Thoracic aorta endothelial cell (primary cell): ENCODE measurements at places on chromosomes 4 and X. TPM values are rescaled to one million over a fixed set of nuclear protein-coding genes. Genes with fewer than 3 reads are reported as not detected.

The RBM41 gene
- total RNA-seq, result 21.0 and 24.1 TPM in 2 replicates

The LONRF3 gene
- total RNA-seq, result 16.7 and 18.8 TPM in 2 replicates

The IL2RG gene
- total RNA-seq, result not detected in 2 replicates

The IBSP gene
- total RNA-seq, result not detected in 2 replicates

The SLC49A3 gene
- total RNA-seq, result 1.1 and 2.4 TPM in 2 replicates

The UGT8 gene
- total RNA-seq, result not detected in 2 replicates

The CPE gene
- 2.1 and 8.7 TPM in 2 replicates for total RNA-seq

The TMPRSS11A gene
- total RNA-seq, result not detected in 2 replicates

The PWWP3B gene
- 1.1 and 1.3 TPM in 2 replicates for total RNA-seq

The ACSL4 gene
- total RNA-seq, result 176 and 206 TPM in 2 replicates

The CXCL3 gene
- 0.93 and 1.6 TPM in 2 replicates for total RNA-seq

The CENPVL1 gene
- total RNA-seq, result not detected in 2 replicates

The ANXA5 gene
- 689 and 725 TPM in 2 replicates for total RNA-seq

The CDKN2AIP gene
- total RNA-seq, result 15.6 and 18.6 TPM in 2 replicates

The HTT gene
- 52.3 and 63.7 TPM in 2 replicates for total RNA-seq

The GPR119 gene
- not detected in 2 replicates for total RNA-seq

The FAT1 gene
- 2.0 and 2.5 TPM in 2 replicates for total RNA-seq

The GDPD2 gene
- total RNA-seq, result not detected in 2 replicates

The PAGE5 gene
- total RNA-seq, result not detected in 2 replicates

The ARHGAP4 gene
- 10.5 and 35.1 TPM in 2 replicates for total RNA-seq

The DDX53 gene
- total RNA-seq, result not detected in 2 replicates

The CD99L2 gene
- total RNA-seq, result 33.8 and 36.0 TPM in 2 replicates

The SPANXN3 gene
- not detected in 2 replicates for total RNA-seq

The NXF2B gene
- not detected in 2 replicates for total RNA-seq

The PDZD4 gene
- total RNA-seq, result under 0.01 and 0.14 TPM in 2 replicates

The ENPEP gene
- not detected in 2 replicates for total RNA-seq

The IRS4 gene
- under 0.01 TPM in 1 of 2 replicates, not detected in the other for total RNA-seq

The FOXR2 gene
- total RNA-seq, result not detected in 2 replicates

The SYAP1 gene
- total RNA-seq, result 31.6 and 43.2 TPM in 2 replicates

The MAPK10 gene
- total RNA-seq, result 0.27 and 0.36 TPM in 2 replicates

The TLR6 gene
- 5.3 and 6.0 TPM in 2 replicates for total RNA-seq

The PRRG3 gene
- total RNA-seq, result not detected in 2 replicates

The TEX11 gene
- not detected in 2 replicates for total RNA-seq

The HTR2C gene
- total RNA-seq, result not detected in 2 replicates

The SPACA5 gene
- total RNA-seq, result not detected in 2 replicates

The DKK2 gene
- total RNA-seq, result 6.0 and 8.5 TPM in 2 replicates

The RPL39 gene
- 1,694 and 2,039 TPM in 2 replicates for total RNA-seq

The GRK4 gene
- total RNA-seq, result 4.6 and 5.2 TPM in 2 replicates

The SUPT20HL2 gene
- total RNA-seq, result 0.07 TPM in 1 of 2 replicates, not detected in the other

The SORBS2 gene
- 43.1 and 90.0 TPM in 2 replicates for total RNA-seq

The DGAT2L6 gene
- total RNA-seq, result not detected in 2 replicates

The IGBP1 gene
- total RNA-seq, result 56.7 and 77.5 TPM in 2 replicates

The IL2 gene
- total RNA-seq, result not detected in 2 replicates

The PPA2 gene
- total RNA-seq, result 91.6 and 106 TPM in 2 replicates

The TBX22 gene
- total RNA-seq, result not detected in 2 replicates

The SLC38A5 gene
- 31.8 and 76.5 TPM in 2 replicates for total RNA-seq

The NALF2 gene
- not detected in 2 replicates for total RNA-seq

The SYTL4 gene
- 13.3 and 20.1 TPM in 2 replicates for total RNA-seq

The F8A2 gene
- total RNA-seq, result not detected in 2 replicates

The SSX3 gene
- not detected in 2 replicates for total RNA-seq

The DCAF8L2 gene
- total RNA-seq, result 0.07 and 0.27 TPM in 2 replicates
